ENCODE measurements at places on chromosomes 2 and 18. TPM values are rescaled to one million over a fixed set of nuclear protein-coding genes. Genes with fewer than 3 reads are reported as not detected.

DNA sequence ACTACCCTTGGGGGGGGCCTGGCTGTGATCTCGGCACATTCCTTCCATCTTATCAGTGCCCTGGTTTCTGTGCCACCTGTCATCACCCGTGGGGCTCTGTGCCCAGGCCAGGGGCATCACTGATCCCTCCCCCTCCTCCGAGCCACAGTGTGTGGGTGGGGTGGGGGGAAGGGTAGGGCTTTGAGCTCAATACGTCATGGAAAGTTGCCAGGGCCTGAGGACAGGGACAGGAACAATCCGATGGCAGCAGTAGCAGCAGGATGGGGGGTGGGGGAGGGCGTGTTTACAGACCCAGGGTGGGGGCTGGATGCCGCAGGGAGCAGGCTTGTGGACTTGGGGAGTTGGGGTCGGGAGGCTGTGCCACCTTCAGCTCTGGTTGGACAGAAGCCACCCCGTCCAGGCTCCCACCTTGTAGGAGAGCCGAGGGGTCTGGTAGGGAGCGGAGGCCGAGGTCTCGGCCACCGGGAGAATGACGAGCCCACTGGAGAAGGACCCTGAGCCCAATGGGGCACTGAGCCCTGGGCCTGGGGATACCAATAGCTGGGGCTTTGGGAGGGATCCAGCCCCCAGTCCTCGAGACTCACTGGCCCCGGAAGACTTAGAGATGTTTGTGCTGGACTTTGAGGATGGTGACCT lies 3.5 kb downstream of the SLC4A3 start:
- no peaks in the 10 kb centered on the region for H3K36me3 ChIP-seq
- H3K4me1 ChIP-seq = no peaks in the 10 kb centered on the region
- H3K27me3 ChIP-seq = peaks cover 4% of the 10 kb centered on the region
- H3K4me3 ChIP-seq = no peak overlapping the region
- no peak for DNase-seq

DNA sequence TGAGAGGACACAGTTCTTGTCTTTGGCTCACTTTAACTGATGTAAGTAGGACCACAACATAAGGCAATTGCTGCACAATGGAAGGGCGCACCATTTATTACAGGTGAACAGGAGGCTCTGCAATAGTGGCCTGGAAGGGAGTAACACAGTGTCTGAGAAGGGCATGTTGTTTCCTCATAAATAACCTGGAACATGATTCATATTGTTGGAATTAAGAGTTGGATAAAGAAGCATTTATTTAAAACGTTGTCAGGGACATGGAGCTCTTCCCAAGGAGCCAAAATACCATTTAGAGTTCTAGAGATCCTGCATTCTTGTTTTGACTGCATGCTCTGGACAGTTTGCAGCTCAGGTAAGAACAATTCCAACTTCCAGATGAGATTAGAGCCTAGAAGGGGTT lies 110.4 kb downstream of the PLCL1 start:
- peaks cover 21% of the 10 kb centered on the region for H3K4me1 ChIP-seq
- no peak overlapping the region for H3K27ac ChIP-seq
- no peak overlapping the region for H3K4me3 ChIP-seq
- no peaks in the 10 kb centered on the region for H3K36me3 ChIP-seq

- H3K27me3 ChIP-seq = no peaks in the 10 kb centered on the region
- H3K27ac ChIP-seq = no peak overlapping the region
- no peaks in the 10 kb centered on the region for H3K36me3 ChIP-seq
- H3K4me3 ChIP-seq = no peak overlapping the region
- no peak for DNase-seq
- no peaks in the 10 kb centered on the region for H3K4me1 ChIP-seq
These were observed 399.3 kb downstream of the LRATD1 start for GRCh38 chr2:15031745-15032240.

GRCh38 chr2:207960911-207961310 lies 64.4 kb downstream of the PLEKHM3 start:
- H3K27me3 ChIP-seq = no peaks in the 10 kb centered on the region
- H3K27ac ChIP-seq = no peak overlapping the region
- H3K4me1 ChIP-seq = no peaks in the 10 kb centered on the region
- H3K36me3 ChIP-seq = no peaks in the 10 kb centered on the region

DNA sequence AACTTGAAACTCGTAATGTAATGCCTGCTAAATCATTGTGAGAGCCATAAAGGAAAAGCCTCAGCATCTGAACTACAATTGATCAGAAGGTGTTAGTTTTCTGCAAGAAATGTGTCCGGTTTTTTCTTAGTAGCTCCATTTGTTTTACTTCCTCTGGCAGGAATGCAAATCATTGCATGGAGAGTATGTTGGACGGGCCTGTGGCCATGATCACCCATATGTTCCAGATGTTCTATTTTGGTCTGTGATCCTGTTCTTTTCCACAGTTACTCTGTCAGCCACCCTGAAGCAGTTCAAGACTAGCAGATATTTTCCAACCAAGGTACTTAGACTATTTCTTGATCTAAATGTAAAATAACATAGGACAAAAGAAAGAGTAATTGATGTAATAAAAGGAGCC lies 126.6 kb downstream of the DPP4 start:
- DNase-seq = no peak
- H3K27me3 ChIP-seq = 0 out of 2 replicates have a peak, but pooled peaks cover 3% of the 10 kb centered on the region
- H3K27ac ChIP-seq = no peak overlapping the region
- no peaks in the 10 kb centered on the region for H3K36me3 ChIP-seq

DNA sequence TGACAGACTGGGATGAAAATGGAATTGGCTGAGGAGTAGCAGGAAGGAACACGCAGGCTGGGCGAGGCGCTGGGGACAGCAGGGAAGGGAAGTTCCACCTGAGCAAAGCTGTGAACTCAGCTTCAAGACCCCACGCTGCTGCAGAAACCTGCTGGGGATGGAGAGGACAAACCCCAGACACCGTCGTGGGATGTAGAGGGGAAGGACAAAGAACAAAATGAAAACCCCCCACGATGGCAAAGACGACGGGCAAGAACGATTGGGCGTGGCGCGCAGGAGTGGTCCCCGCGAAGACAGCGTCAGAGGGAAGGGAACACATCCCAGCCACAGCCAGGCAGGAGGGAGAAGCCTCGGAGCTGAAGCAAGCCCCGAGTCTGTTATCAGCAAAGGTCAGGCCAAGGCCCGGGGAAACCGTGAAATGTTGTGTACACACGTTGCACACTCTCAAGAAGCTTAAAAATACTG lies 222.9 kb downstream of the NDUFA10 start:
- H3K27ac ChIP-seq = no peak overlapping the region
- no peak for DNase-seq
- H3K4me3 ChIP-seq = no peak overlapping the region
- H3K4me1 ChIP-seq = no peaks in the 10 kb centered on the region
- no peaks in the 10 kb centered on the region for H3K27me3 ChIP-seq

GRCh38 chr2:208985644-208986043 lies 438.2 kb upstream of the MAP2 start:
- no peak overlapping the region for H3K4me3 ChIP-seq
- H3K4me1 ChIP-seq = no peaks in the 10 kb centered on the region
- H3K27ac ChIP-seq = no peak overlapping the region

- no peak overlapping the region for H3K27ac ChIP-seq
- no peak for DNase-seq
- H3K36me3 ChIP-seq = no peaks in the 10 kb centered on the region
- no peaks in the 10 kb centered on the region for H3K4me1 ChIP-seq
- H3K27me3 ChIP-seq = peaks cover 80% of the 10 kb centered on the region
These were observed 27.3 kb upstream of the MAL start for GRCh38 chr2:94997981-94998930.

DNA sequence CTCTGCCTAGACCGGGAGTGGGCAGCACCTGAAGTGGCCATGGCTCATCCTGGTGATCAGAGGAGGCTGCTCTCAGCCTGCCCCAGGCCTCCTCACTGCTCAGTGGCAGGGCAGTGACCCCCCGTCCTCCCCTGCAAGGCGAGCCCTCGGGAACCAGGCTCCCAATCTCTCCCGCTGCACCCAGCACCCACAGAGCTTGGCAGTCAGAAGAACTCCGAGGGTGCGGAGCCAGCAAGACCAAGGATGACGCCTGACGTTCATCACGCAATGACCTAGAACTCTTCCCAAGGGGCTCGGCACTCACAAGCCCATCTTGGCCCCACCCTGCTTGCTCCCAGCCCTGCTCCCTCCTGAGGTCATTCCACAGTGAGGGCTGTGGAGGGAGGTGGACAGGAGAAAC lies 189.8 kb upstream of the SALL3 start:
- no peak overlapping the region for H3K4me3 ChIP-seq
- no peaks in the 10 kb centered on the region for H3K27me3 ChIP-seq
- H3K36me3 ChIP-seq = no peaks in the 10 kb centered on the region
- no peak for DNase-seq

DNA sequence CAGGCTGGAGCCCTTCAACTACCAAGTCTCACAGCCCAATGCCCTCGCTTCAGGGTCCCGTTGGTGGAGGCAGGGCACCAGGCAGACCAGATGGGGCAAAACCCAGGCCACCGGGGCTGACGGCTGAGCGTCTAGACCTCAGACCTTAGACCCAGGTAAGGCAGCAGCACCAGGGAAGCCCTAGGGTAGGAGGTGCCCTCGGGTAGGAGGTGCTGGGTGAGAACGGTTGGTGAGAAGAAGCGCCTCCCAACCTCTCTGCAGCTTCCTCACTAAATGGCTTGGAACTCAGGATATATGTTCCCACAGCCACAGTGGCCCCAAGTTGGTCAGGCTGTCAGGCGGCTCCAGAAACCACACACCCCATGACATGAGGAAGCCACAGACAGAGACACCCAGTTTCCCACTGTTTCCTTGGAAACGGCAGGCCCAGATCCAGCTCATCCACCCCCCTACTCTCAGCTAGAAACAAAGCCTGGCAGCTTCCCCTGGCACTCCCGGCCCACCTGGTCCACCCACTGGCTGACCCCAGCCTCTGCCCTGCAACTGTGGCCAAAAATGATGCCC lies 13.1 kb upstream of the MLPH start:
- no peak overlapping the region for H3K4me3 ChIP-seq
- H3K36me3 ChIP-seq = no peaks in the 10 kb centered on the region
- H3K4me1 ChIP-seq = peaks cover 21% of the 10 kb centered on the region
- peak overlapping the region; percentile 85 for H3K27ac ChIP-seq
- DNase-seq = peak; percentile 74
- no peaks in the 10 kb centered on the region for H3K27me3 ChIP-seq

DNA sequence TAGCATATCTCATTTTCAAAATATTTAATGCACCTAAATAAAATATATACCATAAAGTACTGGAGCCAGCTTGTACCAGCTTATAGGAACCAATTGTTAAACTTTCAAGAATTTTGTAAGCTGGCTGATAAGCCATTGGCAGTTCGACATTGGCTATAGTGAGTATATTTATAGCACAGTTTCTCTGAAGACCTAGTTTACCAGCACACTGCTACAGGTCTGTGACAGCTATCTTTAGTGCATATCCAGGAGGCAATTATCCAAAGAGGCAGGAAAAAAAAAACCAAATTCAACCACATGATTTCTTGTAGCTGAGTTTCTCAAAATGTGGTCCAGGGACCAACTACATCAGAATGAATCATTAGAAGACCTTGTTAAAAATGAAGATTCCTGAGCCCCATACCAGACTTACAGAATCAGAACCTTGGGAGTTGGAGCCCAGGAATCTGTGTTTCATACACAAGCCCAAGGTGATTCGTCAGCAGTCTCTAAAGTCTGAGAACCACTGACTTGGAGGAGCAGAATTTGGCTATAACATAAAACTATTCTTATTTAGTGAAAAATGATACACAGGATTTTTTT lies 279.0 kb upstream of the NRP2 start:
- peak; percentile 66 for DNase-seq
- H3K4me3 ChIP-seq = no peak overlapping the region
- H3K36me3 ChIP-seq = no peaks in the 10 kb centered on the region
- H3K27ac ChIP-seq = no peak overlapping the region
- peaks cover 46% of the 10 kb centered on the region for H3K4me1 ChIP-seq

The TUBA3E gene
- total RNA-seq = not detected

The AKAIN1 gene
- not detected for total RNA-seq

The FBLN7 gene
- total RNA-seq = 0.11 TPM

The PKDCC gene
- 9.9 TPM for total RNA-seq

The HOXD1 gene
- total RNA-seq = 0.13 TPM

The NAPG gene
- 33.6 TPM for total RNA-seq

The EIF2B4 gene
- 26.6 TPM for total RNA-seq
